ENCODE measurements at places on chromosomes 3 and 15.

- DNase-seq, result no peak
Observed at GRCh38 chr3:119918992-119919933, 137.4 kb downstream of the NR1I2 start.

DNA sequence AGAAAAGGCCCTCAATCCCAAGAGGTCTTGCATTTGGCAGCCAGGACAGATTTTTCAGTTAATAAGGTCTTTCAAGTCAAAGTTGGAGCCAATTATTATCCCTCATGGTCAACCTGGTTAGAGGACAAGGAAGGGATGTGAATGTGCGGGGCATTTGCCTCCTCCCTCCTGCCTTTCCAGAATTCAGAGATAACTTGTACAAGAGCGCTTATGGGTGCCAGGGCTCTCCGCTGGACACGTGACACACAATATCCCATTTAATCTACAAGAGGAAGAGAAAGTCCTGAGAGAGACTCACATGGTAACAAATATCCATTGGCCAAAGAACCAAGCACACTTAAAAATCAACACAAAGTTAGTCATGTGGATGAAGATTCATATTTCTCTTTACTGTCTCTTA, 78.5 kb upstream of the ST8SIA2 start:
- DNase-seq, result no peak

GRCh38 chr15:57849317-57849716, 142.8 kb downstream of the POLR2M start:
- DNase-seq, result no peak

DNA sequence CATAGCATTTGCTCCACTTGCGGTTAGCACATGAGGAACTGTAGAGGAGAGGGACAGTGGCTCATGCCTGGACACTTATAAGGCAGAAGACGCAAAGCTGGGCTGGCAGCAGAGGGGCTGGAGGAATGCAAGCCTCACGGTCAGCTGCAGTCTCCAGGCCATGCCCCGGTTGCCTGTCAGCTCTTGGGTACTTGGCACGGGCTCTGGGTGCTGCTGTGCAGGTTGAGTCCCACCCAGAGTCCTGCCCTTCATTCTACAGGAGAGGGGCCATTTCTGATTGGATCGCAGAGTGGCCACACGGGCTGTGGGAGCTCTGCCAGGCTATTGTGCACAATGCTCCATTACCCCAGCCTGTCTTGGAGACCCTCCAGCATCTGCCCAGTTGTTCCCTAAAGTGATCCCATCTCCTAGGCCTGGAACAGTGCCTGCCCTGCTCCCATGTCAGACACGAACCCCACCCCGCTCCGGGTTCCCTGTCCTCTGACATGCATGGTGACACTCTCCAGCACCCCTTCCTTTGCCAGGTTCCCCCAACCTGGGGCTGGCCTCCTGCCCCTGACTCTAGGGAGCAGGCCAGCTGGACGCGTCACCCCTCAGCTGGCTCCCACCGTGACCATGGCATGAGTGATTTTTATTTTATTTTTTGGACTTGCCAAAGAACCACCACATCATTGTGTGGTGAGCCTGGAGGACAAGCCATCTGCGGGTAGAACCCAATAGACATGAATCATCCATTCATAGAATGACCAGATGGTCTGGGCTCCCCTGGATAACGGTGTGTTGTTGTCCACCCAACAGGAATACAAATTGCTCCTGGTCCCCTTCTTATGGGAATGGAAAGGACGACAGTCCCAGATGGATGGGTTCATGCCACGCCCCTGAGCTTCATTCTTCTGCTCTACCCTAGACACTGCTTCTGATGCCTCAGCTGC, 51.0 kb upstream of the KLF13 start:
- DNase-seq, result no peak

GRCh38 chr15:73161546-73161945, 109.3 kb downstream of the NEO1 start:
- DNase-seq, result no peak

DNA sequence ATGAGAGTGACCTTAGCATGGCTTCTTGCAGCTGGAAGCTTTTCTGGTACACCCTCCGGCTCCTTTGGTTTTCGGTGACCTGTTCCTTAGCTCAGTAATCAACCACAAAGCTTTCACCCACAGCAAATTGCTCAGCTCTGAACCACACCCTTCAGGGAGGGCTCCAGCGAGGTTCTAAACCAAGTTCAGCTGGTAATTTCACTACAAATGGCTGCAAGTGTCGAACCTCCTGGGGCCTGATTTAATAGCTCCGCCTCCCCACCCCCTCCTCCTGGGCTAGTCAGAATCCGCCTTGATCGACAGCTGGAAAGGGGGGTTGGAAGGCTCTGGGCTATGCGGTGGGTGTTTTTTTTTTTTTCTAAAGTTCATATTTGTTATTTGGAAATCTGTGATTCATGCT, 150.9 kb upstream of the MCTP2 start:
- DNase-seq, result peak; percentile 64

DNA sequence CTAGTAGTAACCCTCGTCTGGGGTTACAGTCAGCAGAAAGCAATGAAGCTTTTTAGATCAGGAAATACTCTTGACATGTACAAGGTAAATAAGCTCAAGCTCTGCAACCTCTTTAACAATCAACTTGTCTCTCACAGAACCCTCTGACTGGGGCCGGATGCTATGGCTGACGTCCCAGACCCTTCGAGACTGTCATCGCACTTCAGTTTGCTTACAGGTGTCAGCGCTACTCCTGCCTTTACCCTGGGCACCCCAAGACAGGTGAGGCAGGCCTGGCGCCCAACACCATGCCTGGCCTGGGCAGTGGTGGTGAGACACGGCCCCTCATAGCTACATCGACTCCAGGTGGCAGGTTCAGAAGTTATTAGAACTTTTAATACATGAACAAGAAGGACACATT, 30.6 kb downstream of the LRRFIP2 start:
- no peak for DNase-seq

DNA sequence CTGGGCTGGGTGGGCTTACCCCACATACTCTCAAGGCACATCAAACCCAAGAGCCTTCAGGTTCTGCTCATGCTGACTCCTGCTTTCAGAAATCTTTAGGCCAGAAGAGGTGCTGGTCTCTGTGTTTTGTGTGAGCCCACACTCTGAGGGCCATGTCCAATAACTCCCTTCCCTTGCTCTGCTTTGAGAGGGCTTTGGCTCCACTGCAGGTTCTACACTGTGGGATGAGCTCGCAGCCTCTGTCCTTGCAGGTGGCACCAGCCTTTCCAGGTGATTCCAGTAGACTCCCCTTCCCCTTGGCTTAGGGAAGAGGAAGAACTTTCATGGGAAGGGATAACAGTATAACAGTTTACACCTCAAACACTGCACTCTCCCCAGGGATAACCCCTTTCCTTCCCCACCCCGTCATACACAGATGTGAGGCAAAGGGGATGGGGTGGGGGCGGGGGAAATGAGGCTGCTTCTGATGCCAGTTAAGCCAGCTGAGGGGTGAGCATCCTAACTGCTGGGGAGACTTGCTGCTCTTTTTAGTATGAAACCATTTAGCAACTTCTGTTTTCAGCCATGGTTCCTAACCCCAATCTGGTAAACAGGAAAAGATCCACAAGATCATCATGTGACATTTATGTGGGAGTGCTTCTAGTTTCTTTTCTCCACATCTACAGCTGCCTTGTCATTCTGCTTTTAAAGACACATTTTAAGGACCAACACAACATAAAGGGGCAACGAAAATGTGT, 262.4 kb downstream of the SLC9A9 start:
- no peak for DNase-seq

DNA sequence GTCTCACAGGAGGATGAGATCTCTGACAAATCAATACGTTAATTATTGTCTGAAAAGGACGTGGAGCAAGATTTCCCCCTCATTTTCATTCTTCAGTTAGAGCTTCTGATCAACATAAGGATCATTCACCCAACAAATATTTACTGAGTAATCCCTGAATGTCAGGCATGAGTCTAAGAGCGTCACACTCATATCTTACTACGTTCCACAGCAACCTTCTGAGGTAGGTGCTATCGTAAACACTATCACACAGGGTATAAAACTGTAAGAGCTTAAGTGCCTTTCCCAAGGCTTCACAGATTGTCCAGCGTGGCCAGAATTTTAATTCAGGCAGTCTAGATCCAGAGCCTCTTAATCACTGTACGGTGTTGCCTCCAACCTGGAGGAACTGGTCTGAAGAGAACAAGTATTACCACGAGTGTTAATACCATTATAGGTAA, 10.6 kb upstream of the TM4SF1 start:
- no peak for DNase-seq

- DNase-seq, result no peak
Observed at GRCh38 chr3:35524856-35525255, 114.5 kb upstream of the ARPP21 start.

DNA sequence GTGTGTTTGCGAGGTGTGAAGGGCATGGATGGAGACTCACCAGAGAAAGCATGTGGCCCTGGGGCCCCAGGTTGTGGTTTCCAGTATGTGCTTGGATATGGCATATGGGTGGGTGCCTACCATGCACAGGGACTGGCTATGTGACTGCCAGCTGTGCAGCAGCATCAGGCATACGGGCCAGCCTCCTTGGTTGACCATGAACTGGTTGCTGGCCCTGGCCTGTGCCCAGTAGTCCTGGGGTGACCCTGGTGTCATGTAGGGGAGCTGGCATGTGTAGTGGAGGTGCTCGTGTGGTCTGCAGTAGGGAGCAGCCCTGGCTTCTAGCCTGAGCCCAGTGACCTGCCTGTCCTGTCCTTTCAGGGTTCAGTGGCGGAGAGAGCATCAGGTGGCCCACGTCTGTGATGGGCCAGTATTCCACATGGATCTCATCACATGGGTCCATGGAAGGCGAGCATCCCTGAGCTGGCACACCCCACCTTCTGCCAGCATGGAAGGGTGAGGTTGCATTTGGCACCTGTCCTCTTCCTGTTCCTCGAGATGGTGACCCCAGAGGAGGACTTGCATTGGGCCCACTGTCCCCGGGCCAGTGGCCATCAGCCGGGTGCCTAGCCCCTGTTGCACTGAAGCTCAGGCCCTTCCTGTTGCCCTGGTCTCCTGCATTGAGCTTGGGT, 228.9 kb downstream of the SNRPN start:
- DNase-seq, result peak; percentile 12

GRCh38 chr3:72492240-72492639, 356.0 kb downstream of the SHQ1 start:
- peak; percentile 83 for DNase-seq
